ENCODE measurements at places on chromosomes 11 and 22. TPM values are rescaled to one million over a fixed set of nuclear protein-coding genes. Genes with fewer than 3 reads are reported as not detected.

TNRC6B gene
- 0.60 TPM for polyA plus RNA-seq

- no peak for DNase-seq
Measured at GRCh38 chr11:15624701-15625100, 510.0 kb downstream of the INSC start.

- DNase-seq, result no peak
Measured at GRCh38 chr11:56885177-56885576, 103.5 kb upstream of the OR5AK2 start.

HSPB2 gene
- 0.69 TPM for polyA plus RNA-seq

DNA sequence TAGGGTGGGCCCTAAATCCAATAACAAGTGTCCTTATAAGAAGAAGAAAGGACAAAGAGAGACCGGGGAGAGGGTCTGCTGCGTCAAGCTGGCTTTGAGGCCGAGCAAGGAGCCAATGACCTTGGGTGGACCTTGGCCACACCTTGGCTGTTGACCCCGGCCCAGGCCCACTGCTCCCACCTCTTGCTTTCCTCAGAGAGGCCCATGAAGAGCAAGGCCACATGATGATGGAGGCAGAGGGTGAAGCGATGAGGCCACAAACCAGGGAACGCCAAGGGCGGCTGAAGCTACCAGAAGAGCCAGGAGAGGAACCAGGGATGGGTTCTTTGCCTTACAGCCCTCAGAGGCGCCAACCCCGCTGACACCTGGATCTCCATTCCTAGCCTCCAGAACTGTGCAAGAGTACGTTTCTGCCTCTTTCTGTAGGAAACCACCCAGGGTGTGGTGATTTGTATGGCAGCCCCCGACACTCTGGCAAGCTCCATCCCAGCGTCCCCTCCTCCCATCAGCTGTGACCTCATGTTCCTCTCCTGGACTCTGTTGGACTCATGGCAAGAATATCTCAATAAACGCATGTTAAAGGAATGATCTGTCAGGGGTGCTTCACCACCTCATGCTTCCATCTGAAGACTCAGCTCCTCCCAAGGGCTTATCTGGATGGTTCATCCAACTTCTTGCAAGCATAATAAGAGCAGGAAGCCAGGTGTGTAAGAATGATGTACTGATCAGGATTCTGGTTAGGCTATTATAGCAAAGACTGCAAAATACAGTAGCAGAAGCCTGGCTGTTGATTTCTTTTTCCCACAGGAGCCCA is 41.6 kb upstream of the LINC01488 start:
- DNase-seq, result no peak

C11orf16 gene
- not detected for polyA plus RNA-seq

GRCh38 chr11:26753723-26754504 is 32.1 kb upstream of the SLC5A12 start:
- DNase-seq, result peak; percentile 75

MUC5AC gene
- not detected for polyA plus RNA-seq

DNA sequence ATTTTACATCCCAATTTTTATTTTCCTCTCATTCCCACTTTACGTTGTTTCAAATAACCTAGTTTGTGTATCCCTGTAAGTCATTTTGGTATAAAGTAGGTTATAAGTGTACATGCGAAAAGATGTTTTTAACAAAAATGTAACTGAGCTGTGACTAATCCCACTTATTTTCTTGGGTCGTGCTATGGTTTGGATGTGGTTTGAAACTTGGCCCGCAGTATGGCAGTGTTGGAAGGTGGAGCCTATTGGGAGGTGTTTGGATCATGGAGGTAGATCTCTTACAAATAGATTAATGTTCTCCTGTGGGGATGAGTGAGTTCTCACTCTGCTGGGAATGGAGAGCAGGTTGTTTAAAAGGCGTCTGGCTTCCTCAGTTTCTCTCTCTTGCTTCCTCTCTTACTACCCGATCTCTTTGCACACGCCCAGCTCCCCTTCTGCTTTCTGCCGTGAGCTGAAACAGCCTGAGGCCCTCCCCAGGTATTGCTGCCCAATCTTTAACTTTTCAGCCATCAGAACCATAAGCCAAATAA is 7.2 kb downstream of the RPL27A start:
- DNase-seq, result no peak

CD3E gene
- polyA plus RNA-seq, result 0.92 TPM

RBMXL2 gene
- polyA plus RNA-seq, result not detected
